ENCODE measurements at places on chromosomes 2 and 18. TPM values are rescaled to one million over a fixed set of nuclear protein-coding genes. Genes with fewer than 3 reads are reported as not detected.

CHRND gene
- polyA plus RNA-seq, result 13.5 TPM

DNA sequence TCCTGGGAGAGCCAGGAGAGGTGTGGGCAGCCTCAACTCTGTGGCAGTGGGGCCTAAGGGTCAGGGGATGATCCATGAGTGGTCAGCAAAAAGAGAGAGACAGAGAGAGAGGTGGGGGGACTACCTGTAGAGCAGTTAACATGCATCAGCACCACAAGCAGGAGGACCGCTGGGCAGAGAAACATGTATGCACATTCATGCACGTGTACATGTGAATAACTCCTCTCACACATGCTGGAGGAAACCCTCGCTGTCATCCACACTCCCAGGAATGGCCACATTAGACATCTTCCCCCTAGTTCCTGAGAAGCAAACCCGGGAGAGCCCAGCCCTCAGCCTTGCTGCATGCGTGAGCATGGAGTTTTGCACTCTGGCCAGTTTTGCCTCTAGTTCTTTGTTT lies 166.1 kb downstream of the SMAD7 start:
- DNase-seq, result peak; percentile 34

DNA sequence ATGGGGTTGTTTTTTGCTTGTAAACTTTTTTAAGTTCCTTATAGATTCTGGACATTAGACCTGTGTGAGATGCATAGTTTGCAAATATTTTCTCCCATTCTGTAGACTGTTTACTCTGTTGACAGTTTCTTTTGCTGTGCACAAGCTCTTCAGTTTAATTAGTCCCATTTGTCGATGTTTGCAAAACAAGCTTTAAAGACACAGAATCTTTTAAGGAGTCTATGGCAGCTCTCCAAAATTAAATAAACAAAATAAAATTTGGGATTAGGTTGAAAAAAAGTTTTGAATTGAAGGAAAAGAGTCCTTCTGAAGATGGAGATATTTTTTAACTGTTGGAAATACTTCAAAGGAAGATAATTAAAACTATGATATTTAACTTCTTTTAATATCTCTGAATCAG lies 88.8 kb downstream of the MAP3K20 start:
- no peak for DNase-seq

DNA sequence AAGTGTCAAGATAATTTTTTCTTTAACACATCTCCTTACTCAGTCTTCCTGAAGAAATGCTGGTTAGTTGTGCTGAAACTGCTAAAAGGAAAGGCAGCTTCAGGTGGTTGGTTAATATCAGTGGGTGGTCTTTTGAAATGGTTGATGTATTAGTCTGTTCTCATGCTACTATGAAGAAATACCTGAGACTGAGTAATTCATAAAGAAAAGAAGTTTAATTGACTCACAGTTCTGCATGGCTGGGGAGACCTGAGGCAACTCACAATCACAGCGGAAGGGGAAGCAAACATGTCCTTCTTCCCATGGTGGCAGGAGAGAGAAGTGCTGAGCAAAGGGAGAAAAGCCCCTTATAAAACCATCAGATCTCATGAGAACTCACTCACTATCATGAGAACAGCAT lies 125.9 kb upstream of the CYRIA start:
- DNase-seq, result no peak

GRCh38 chr2:127188797-127189196 lies 31.3 kb downstream of the CYP27C1 start:
- DNase-seq, result no peak

DNA sequence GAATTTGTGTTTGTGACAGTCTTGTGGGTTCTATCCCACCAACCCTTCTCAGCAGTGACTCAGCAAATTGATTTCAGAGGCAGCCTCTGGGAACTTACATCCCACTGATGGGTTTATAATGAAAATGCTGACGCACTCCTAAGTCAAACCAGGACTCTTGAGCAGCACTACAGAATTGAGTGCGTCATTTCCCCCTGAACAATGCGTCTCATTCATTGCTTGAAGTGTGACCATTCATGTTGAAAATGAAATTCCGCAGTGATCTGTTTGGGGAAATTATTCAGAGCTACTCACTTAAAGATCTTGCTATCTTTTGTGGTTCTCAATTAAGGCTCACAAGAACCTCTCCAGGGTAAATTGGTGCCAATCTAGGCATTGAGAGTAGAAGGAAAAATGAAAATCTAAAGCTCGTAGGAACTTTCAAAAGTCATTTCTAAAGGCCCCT lies 417.7 kb upstream of the SLC14A2 start:
- no peak for DNase-seq

DNA sequence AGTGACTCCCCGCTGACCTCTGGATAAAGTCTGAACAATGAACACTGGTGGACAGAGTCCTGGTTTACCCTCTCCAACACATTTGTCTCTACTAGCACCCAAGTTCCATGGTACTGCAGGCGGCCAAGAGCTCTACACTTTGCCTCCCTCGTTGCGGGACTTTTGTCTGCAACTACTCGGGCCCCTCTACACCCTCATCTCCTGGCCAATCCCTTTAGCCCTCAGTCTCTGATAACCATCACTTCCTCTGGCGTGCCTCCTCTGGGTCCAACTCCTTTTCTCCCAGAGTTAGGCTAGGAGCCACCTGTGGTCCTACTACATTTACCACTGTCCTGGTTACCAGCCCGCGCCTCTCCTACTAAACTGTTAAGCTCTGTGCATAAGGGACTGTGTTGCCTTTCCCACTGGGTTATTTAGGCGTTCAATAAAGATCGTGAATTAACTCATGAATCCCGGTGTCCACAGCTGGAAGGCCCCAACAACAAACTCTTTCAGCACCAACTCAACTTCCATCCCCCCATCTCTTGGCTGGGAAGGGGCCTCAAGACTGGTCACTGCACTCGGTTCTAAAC lies 757 bp downstream of the HDHD2 start:
- no peak for DNase-seq

- DNase-seq, result no peak
These were observed 524.8 kb upstream of the DSEL start for GRCh38 chr18:68041327-68041726.

DNA sequence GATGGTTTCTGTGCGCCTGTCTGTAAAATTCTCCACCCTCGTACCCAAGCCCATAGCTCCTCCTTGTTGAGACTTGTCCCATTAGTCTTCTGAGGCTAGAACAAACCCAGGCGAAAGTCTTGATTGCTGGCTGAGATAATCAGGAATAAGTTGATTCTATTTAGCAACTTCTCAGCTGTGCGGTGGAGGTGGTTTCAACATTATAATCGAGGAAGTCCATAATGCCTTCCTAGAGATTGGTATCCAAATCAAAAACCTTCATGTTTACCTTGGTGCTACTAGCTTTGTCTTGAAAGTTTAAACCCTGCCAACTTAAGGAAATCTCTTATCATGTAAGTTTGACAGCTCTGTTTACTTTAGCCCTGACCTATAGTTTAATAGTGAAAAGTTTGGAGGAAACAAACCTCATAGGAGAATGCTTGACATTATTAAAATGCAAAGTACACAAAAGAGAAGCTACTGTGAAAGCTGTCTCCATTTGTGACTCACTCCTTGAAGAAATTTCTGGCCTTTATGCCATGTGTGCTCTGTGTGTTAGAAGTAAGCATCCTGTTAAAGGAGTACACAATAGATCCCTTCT lies 36.6 kb upstream of the DSC1 start:
- DNase-seq, result no peak

DNA sequence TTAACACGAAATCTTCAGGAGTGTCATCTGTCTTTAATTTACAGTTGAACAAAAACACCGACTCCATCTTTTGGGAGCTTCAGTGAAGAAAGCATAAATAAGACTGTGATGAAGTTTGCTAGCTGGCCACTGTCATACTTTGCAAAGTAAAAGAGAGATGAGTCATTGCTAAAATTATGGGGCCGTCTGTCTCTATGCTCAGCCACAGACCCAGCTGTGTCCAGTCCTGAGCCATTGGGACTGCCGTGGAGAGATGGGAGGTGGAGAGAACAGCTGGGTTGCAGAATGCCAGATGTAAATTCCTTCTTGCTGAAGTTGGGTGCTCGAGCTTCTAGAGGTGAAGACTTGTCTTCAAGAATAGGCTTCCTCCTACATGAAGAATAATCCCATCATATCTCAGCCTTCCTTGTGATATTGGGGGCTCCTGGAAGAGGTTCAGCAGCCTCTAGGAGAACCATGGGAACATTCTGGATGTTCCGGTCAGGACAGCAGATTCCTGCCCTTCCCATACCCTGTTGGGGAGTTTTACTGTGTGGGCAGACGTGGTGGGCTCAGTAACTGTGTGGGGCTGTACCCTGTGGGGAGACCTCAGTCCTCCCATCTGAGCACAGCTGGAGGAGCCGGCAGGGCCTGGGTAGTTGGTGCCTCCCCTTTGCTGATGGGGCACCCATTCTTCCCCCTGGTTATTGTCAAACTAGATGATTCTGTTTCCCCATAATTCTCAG lies 71.1 kb downstream of the LDLRAD4 start:
- DNase-seq, result peak; percentile 39

DNA sequence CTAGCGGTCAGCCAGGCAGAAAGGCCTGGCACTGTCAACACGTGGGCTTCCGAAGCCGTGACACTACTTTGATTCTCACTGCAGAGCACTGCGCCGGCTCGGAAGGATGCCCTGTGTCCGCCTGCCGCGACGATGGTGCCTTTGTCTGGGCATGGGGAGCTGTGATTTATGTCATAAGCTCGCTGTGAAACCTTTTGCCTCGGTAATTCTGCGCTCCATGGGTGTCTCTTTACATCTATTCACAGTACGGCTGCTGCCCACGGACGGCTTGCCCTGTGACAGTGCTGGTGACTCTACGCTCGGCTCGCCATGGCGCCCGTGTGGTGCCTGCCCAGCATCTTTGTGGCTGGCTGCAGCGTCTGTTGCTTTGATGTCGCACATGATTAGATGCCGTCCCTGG lies 43.1 kb upstream of the GBX2 start:
- DNase-seq, result no peak

DNA sequence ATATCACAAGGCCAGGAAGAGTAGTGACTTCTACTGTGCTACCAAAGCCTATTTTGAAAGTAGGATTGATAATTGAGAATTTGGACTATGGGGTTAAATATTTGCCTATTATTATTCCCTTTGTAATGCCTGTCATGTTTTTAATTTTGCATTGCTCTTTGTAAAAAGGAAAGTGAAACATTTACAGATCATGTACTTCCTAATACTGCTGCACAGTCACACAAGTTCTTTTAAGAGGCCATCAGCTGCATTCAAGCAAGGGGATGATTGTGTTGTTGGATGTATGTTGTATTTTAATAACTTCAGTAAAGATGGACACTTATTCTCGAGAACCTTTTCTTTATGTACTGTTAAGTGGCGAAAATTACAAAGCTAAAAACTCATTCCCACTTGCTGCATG lies 70.1 kb downstream of the PLEKHA3 start:
- no peak for DNase-seq

DNA sequence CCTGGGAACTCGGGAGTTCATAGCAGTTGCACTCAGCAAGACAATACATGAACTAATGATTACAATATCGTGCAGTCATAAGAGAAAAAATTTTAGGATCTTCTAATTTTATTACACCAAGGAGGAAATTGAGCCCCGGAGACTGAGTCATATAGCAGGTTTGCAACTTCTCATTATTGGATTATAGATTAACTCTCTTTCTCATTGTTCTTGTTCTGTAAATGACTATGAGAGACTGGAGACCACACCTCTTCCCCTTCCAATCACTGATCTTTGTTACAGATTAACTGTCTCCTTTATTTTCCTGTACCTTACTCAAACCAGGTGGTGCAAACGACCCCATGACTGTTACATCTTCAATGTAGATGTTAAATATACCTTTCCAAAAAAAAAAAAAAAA lies 435.8 kb upstream of the DDX18 start:
- DNase-seq, result no peak

All from psoas muscle (tissue), 8 donors.